ENCODE measurements at places on chromosomes 2 and 18.

DNA sequence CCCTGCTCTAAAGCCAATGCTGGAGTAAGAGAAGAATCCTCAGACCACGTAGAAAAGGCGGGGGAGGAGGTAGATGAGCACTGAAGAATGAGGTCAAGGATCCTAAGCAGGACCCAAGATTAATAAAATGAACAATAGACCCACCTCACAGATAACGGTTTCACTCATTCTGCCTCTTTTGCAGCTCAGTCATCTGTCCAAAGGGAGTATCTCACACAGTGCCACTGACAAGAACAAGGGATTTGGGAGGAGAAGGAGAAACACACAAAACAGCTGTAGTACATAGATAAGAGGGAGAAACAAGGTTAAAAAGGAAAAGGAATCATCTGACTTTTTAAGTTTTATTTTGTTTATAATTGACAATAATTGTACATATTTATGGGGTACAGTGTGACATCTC, 30.9 kb upstream of the SULT1C4 start:
- DNase-seq, result no peak

DNA sequence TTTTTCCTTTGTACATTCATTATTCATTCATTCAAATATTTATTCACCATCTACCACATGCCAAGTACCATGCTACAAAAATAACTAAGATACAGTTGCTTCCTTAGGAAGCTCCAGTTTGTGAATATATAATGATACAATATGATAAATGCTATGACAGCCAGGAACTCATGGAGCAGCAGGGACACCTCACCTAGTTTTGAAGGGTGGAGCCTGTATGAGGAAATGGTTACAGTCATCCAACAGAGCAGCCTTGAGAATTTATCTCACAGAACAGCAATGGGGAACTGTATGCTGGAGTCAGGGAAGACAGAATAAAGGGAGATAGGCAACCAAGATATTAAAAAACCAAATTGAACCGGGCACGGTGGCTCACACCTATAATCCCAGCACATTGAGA, 124.0 kb downstream of the OSBPL1A start:
- no peak for DNase-seq

- DNase-seq, result no peak
Measured at GRCh38 chr2:43852196-43852730, 13.5 kb downstream of the ABCG8 start.

DNA sequence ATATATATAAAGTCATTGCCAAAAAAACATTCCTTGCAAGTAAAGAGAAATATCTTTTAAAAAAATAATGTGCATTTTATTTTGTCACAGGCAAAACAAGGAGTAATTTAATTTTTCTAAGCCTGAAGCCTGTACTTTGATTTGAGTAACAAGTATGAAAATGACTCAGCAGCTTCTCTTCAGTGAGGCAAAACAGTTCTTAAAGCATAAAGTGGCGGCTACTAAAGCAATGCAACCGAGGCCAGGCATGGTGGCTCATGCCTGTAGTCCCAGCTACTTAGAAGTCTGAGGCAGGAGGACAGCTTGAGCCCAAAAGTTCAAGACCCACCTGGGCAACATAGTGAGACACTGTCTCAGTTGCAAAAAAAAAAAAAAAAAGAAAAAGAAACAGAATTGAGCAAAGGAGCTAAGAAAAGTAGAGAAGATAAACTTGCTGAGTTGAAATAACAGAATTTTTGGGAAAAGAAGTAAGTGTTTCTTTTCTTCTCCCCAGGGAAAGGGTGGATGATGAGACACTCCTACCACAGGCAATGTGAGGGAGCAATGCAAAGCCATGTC, 29.6 kb downstream of the DOK1 start:
- no peak for DNase-seq

- DNase-seq, result no peak
Measured at GRCh38 chr2:55165626-55166025, 66.5 kb downstream of the CLHC1 start.

- DNase-seq, result no peak
Measured at GRCh38 chr2:217071416-217071815, 211.6 kb upstream of the TNP1 start.

GRCh38 chr2:111148925-111149324, 28.2 kb downstream of the BCL2L11 start:
- no peak for DNase-seq

- no peak for DNase-seq
Measured at GRCh38 chr2:25041307-25041927, 459 bp upstream of the EFR3B start.

GRCh38 chr2:179235463-179236108, 29.0 kb downstream of the SESTD1 start:
- no peak for DNase-seq

DNA sequence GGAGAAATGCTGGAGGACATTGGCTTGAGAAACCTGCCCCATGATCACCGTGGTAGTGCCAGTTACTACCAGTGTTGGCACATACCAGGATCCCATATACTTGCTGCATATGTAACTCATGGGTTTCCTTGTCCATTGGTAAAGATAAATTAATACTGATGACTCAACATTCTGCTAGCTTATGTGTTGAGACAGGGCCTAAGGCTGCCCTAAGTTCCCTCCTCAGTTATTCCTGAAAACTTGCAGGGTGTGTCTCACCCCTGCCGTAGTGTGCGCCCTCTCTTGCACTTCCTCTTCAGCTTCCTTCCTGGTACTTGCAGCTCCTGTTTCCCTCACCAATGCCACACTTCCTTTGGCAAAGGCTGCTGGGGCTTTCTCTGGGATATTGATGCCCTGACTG, 4.3 kb upstream of the INO80C start:
- DNase-seq, result no peak

Measured in activated CD8-positive, alpha-beta memory T cell treated with anti-CD3 and anti-CD28 coated beads for 1 hour (primary cell).